ENCODE measurements at places on chromosomes 13 and 19.

GRCh38 chr13:30830638-30830965, 75.5 kb upstream of the MEDAG start:
- DNase-seq, result no peak

GRCh38 chr19:54297759-54298305, 15.1 kb downstream of the LILRA5 start:
- no peak for DNase-seq

GRCh38 chr19:31037286-31037980, 311.8 kb downstream of the TSHZ3 start:
- no peak for DNase-seq

GRCh38 chr19:32317086-32317485, 28.3 kb upstream of the ZNF507 start:
- DNase-seq, result no peak

DNA sequence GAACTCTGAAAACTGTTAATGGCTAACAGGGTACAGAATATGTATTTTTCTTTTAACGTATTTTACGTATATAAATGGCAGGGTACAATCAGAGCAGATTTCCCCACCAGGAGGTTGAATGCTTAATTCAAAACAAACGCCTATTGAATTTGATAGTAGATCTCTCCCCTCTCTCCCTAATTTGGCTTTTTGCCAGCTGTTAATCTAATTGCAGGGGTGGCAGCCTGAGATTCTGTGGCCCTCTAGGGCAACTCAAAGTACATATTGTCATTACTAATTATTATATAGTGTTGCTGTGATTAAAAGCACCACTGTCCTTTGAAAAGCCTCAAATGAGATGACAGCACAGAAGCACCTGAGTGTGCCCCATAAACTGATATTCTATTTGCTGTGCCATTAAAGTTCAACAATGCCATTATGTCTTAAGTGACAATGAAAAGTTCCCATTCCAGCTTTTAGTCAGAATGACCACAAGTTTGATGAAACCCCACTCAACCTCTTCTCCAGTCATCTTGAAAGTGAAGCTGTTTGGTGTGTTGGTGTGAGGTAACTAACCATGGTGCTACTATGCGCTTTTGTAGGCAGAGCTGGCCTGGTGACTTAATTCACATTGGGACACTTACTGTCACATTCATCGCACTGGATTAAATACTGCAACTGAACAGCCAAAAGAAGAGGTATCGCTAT, 351.4 kb downstream of the KCNRG start:
- DNase-seq, result no peak

GRCh38 chr13:81488021-81488420, 1147.1 kb upstream of the SPRY2 start:
- no peak for DNase-seq

Data from H9 (cell line).